NCI-H1048 (cell line): ENCODE measurements at places on chromosomes 2 and 18.
A peak's percentile ranks its signal among the peaks of the same experiment; 100 is the strongest.

- DNase-seq, result no peak
These were observed 99.6 kb upstream of the DNMT3A start for GRCh38 chr2:25441353-25441752.

DNA sequence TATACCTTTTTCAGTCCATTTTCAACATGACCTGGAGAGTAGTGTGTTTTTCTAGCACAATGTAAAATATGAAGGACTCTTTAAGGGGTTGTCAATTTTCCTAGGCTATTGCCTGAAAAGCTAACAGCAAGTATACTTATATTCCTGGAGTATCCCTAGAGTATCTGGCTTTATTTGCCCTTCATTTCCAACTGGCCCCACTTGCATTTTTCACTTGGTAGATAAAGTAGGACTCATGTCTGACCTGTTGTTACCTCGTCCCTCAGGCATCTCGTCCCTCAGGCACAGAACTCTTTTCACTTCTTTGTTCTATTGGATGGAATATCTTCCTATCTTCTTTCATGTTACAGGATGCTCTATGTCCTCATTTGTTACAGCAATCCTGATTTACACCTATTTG is 69.2 kb downstream of the SPAG16 start:
- DNase-seq, result no peak

GRCh38 chr2:237388036-237388435 is 25.9 kb downstream of the COL6A3 start:
- no peak for DNase-seq

DNA sequence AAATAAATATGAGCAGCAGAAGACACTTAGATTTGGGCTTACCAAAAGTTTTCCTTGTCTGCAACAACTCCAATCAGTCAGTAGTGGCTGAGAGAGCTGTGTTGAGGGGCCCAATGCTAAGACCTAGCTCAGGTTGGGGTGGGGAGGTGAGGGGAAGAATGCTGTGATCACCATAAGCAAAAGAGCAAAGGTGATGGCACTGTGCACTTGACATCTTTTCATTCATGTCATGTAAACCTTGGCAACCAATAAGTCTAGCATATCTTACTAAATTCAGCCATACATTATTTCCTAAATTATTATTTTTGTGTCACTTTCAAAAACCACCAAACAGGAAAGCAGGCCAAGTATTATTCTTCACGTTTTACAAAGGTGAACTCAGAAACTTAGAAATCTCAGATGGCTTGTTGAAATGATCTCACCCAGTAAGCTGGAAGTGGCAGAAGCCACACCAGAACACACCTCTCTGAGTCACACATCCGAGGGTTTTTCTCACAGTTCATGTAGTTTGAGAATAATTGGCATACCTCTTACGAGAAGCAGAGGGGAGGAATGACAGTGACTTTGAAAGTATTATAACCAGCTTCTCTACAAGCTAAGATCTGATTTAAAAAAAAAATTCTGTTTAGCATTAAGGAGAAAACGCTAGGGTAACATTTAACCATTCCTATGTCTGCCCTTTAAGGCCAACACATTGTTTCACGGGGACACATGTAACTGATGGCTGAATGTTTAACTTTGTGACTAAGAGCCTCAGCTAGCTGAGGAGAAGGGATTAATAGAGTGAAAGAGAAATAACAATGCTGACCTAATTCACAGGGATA is 43.3 kb upstream of the SETBP1 start:
- DNase-seq, result no peak

DNA sequence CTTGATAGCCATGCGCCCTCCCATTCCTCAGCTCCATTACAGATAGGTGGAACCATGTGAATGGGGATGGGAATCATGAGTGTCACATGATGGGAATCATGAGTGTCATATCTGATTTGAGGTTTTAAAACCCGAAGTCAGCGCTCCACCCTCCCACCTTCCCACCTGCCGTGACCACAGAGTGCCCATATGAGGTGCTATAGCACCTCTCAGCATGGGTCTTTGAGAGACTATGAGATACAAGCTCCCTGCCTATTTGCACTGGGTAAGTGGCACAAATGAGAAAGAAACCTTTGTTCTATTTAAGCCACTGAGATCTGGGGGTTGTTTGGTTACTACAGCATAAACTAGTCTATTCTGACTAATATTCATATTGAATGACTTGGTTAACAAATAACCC is 78.5 kb upstream of the PTPRM start:
- DNase-seq, result no peak

- no peak for DNase-seq
These were observed 231.7 kb downstream of the ARL6IP6 start for GRCh38 chr2:152950126-152950525.

DNA sequence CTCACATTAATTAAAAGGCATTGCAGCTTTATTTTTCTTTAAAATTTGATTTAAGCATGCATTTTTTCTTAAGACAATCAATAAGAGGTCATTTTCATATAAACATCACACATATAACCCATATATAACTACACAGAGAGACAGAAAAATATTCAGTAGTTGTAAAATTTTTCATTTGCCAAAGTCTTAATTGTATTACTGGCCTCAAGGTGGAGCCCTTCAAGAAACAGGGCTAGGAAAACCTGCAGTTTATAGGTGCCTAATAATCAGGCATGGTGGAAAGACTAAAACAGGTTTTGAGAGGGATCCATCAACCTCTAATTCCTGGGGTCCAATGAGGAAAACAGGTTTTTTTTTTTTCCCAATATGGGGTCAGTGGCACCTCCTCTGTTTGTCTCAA is 71.3 kb upstream of the ZNF804A start:
- DNase-seq, result no peak

DNA sequence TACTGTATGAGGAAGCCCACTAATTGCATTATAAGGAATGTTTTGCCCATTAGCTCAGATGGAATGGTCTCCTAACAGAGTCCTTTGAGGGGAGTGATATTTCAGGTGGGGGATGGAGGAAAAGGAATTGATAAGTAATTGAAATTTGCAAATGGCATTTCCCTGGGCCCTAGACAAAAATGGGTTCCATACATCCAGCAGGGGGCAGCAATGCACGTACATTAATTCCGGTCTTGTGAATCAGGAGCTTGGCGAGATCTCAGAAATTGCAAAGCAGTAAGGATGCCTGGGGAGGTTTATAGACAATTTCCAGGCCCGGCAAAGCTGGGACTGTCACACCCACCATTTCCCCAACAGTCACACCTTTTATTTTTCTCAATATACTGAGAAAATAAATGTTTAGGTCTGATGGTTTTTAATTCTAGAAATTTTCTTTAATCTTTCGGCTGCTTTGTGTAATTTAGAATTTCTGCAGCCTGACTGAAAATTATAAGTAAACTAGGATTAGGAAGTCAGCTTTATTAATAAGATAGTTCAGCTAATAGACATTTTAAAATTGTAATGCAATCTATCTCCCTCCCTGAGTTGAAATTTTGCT is 122.8 kb downstream of the LYPD1 start:
- DNase-seq, result peak; percentile 21

- DNase-seq, result no peak
These were observed 481.4 kb downstream of the CDH2 start for GRCh38 chr18:27695503-27695902.

GRCh38 chr18:9869715-9870430 is 15.9 kb upstream of the TXNDC2 start:
- DNase-seq, result no peak

- DNase-seq, result no peak
These were observed 5.2 kb downstream of the XRCC5 start for GRCh38 chr2:216114382-216114713.

DNA sequence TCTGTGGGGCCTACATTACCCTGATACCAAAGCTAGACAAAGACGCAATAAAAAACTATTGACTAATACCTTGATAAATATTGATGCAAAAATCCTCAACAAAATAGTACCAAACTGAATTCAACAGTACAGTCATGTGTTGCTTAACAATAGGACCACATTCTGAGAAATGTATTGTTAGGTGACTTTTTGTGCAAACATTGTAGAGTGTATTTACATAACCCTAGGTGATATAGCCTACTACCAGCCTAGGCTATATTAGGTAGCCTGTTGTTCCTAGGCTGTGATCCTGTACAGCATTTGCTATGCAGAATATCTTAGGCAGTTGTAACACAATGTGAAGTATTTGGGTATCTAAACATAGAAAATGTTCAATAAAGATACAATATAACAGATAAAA is 36.7 kb downstream of the CCDC138 start:
- DNase-seq, result no peak

DNA sequence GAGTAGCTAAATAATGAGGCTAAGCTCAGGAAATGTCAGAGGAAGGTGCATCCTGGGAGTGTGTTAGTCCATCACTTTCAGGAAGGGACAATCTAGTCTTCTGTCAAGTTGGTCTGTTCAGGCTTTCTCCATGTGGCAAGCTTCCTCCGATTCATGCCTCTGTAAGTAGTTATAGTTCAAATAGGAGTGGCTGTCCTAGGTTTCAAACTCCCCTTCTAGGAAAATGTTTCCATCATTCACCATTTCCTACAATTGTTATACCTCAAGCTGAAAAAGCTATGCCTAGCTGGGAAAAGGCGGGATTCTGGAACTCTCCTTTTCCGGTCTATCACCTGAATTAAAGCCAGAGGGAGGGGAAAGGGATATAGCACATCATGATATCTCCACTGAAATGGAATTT is 287.7 kb upstream of the ZSWIM2 start:
- no peak for DNase-seq

DNA sequence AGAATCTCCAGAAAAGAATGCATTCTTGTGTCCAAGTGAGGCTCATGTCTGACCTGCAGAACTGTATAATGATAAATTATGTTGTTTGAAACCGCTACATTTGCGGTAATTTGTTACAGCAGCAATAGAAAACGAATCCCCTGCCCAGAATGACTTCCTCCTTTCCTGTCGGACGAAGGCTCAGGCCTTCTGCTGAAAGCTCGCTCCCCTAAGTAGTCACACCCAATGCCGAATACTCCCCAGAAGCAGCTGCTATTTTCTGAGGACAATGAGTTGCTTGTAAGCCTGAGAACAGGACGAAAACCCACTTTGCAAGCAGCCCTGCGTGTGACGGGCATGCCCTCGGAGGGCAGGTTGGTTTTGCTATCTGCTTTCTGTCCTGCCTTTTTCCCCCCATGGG is 27.7 kb upstream of the PTPN4 start:
- DNase-seq, result no peak

DNA sequence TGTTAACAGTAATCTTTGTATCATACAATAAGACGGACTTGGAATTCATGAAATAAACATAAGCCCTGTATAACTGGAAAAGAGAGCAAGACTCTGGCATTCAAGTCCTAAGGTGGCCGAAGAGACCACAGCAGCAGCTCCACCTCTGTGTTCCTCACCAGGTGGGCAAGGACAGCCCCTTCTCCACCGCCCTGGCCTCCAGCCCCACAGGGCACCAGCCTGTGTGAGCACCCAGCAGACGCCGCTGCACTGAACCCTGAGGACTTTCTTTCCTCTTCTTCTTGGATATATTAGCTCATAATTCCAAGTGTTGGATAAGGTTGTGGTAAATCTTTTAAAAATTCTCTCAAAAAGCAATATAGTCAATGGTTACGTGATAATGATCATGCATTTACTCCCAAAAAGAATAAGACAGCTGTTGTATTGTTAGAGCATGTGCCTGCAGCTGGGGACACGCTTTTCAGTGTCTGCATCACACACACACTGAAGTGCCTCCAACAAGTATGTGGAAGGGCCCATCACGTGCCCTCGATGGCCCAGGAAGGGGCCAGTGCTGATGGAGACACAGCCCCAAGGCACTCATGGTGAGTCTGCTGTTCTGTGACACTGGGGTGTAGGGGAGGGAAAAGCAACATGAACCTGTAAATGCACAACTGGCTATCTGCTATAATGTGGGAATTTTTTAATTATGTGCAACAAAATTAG is 26.8 kb downstream of the FAM178B start:
- DNase-seq, result no peak

DNA sequence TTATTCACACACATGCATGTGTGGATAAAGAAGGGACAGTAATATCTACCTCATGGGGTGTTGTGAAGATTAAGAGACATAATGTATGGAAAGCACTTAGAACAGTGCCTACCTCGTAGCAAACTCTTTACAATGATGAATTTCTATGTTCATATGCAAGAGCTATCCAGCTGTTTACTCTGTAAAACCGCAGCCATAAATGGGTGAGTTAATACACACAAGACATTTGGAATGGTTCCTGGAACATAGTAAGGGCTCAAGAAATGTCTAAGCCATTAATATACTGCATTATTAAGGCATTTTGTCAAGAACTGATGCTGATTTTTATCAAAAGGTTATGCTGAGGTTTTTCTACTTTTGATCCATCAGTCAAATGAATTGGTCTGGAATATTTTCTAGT is 1076.2 kb downstream of the TSN start:
- no peak for DNase-seq

GRCh38 chr2:174334781-174335251 is at the start of gene SP9:
Gene SP9, plus strand, starts transcription at chr2:174334954. Its CDS starts 139 bp downstream, at chr2:174335093.
- DNase-seq, result peak; percentile 29

- no peak for DNase-seq
These were observed 101.1 kb upstream of the FZD7 start for GRCh38 chr2:201932511-201932910.

- DNase-seq, result no peak
These were observed 26.7 kb downstream of the POLR1A start for GRCh38 chr2:86078774-86079545.

DNA sequence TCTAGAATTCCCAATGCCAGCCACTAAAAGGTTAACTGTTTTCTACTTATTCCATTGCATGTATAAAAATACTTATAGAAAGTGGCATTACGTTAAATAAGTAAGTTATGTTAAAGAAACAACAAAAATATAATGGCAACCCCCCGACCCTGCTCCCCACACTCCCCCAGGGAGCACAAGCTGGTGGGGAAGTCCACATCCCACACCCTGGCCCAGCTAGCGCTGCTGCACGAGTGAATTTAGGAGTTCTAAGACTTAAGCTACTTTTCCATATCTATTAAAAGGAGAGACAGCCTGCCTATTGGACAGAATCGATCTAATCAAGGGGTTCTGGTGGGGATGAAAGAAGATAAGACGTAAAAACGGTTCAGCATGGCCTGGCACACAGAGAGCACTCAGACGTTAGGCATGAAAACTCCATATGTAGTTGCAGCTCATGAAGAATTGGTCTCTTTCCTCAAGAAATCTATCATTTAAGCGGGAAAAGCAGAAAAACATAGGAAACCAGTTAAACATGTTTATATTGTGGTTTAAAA is 16.6 kb downstream of the HJURP start:
- DNase-seq, result no peak

GRCh38 chr2:149192427-149192826 is 138.0 kb upstream of the LYPD6 start:
- no peak for DNase-seq
